ENCODE measurements at places on chromosomes 2 and 18.

DNA sequence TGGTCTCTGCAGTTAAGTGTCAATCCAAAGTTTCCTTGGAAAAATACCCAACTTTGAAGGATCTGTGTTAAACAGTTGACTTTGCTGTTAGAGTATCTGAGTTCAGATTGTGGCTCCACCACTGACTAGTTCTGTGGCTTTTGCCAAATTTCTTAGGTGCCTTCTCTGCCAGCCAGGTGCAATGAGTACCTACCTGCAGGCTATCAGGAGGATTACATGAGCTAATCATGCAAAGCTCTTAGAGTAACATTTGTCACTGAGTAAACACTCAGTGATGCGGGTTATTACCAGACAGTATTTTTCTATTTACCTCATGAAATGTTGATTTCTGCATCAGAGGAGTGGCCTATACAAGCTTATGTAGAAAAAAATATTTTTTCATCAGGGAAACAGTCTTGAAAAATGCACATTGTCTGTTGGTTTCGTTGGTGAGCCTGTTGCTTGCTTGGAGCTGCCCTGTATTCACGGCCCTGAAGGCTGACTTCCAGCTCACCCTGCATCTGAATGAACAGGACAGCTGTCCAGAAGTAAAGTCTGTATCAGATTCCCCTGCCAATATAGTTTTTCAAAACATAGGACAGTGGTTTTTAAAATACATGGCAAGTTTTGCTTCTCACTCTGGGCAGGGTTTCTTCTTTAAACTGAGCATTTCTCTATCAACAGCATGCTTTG is 235.1 kb downstream of the CDCA7 start:
- no peak for DNase-seq

DNA sequence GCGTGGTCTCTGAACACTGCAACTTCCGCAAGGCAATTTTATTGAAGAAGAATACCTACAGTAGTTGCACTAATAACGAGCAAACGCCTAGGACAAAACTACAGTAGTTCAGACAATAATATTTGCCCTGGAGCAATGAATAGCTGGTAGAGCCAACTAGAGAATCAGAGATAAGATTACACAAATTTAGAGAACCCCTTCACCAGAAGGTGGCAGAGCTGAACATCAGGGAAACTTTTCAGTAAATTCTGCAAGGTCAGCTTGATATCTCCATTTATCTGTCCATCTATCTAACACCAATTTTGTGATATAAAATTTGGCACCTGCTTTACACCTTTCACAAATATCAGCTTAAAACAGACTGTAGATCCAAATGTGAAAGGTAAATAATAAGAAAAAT is 43.8 kb downstream of the CDH19 start:
- DNase-seq: no peak

DNA sequence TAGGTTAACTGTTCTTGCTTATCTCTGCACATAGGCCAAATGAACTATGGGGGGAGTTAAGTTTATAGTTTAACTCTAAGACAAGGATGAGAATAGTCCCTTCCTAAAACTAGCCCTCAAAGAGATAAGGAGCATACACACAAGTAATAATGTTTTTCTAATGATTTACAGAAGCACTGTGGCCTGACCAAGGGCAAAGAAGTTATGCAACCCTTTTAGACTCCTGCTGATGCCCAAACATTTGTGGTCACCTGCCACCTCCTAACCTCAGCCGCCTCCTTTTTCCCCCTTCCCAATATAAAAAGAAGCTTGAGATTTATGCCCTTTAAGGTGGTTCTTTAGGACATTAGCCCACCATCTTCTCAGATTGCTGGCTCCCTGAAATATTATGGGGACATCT is 357.7 kb downstream of the ALK start:
- DNase-seq: no peak

- no peak for DNase-seq
Observed at GRCh38 chr18:58287353-58288274, 243.6 kb downstream of the NEDD4L start.

DNA sequence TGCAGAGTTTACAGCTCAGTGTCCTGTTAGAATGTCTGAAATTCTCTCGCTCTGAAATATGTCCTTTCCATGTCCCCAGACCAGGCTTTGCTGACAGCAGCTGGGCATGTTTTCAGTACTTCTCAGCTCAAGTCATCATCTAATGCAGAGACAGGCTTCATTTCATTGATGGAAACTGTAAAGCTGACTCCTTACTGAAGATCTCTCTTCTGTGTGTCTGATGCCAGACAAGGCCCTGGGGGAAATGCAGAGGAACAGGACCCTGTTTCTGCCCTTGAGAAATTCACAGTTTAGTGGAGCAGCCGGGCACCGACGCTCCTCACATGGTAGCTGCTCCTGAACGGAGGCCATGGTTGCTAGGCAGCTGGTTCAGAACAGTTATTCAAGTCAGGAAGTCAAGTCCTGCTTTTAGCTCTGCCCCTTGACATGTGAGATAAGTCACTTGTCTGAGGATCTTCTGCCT is 24.6 kb upstream of the FZD7 start:
- no peak for DNase-seq

DNA sequence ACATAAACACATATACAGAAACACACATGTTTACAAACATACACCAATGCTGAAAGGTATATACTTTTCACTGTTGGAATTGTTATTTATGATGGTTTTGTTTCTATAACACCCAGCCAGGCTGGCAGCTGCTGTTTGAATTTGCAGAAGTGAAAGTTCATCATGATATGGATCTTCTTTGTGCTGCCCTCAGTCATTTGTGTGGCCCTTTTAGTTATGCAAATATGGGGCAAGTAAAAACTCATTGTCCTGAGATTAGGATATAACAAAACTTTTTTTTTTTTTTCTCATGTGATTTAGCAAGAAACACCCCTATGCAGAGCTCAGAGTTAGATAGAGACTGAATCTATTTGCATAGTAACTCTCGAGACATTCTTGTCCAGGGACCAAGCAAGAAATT is 714.1 kb downstream of the KCNJ3 start:
- no peak for DNase-seq

DNA sequence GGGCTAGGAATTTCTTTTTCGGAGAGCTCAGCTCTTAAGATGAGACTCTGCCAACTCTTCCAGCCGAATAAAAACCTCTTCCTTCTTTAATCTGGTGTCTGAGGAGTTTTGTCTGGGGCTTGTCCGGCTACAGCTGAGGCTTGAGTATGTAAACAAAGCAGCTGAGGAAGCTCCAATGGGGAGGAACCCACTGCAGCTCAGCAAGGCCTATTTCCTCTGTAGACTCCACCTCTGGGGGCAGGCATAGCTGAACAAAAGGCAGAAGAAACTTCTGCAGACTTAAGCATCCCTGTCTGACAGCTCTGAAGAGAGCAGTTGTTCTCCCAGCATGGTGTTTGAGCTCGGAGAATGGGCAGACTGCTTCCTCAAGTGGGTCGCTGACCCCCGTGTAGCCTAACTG is 838.7 kb downstream of the CCDC85A start:
- no peak for DNase-seq

Data from renal cortex interstitium (tissue), 15 donors.